ENCODE measurements at places on chromosomes 11 and 22.

DNA sequence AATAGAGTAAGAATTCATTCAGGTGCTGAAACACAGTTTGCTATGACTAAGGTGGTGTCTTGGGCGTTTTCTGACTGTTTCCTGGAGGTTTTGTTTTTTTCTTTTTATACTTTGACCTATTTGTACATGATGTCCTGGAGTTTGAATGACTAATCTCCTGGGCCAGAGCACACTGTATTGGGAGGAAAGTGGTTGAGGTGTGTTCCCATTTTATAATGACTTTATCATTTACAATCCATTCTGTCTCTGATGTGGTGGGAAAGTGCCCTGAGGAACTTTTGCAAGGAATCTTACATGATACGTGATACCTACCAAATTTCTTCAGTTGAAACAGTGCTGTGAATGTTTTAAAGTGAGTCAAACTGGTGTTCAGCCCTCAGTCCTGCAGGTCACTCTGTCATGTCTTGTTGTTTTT lies 80.8 kb downstream of the TNRC6B start:
- DNase-seq = no peak

GRCh38 chr11:125494561-125494960 lies 1.5 kb downstream of the FEZ1 start:
- DNase-seq = no peak

DNA sequence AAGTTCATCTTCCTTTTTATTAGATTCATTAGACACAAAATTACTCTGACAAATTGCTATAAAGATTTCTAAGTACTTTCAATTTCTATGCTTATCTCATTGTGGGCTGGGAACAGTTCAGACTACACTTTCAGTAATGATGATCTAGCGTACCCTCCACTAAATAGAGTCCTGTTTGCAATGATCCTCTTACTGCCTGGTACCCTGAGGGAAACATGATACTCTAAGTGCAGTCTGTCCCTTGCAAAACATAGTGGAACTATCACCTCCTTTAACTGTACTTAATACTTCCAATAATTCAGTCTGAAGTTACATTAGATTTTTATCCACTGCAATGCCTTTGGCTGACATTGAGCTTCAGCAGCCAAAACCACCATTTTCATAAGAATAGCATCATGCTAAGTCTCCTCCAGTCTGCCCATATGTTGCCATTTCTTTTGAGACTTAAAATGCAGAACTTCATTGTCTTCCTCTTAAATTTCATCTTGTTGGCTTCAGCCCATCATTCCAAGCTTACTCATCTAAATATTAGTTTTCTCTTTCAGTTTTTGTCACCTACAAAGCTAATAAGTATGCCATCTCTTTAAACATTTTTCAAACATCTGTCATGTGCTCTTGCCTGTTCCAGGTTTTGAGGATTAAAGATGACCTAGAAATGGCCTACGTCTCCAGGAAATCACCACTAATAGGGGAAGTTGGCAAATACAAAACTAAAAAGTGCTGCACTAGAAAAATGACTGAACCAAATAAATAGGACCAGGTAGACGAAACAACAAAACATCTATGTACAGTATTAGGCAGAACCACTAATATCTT lies 55.5 kb downstream of the PAK1 start:
- DNase-seq = no peak

GRCh38 chr11:47242596-47243192 lies 5.9 kb downstream of the ACP2 start:
- DNase-seq = no peak

GRCh38 chr11:87266751-87267150 lies 229.0 kb downstream of the TMEM135 start:
- DNase-seq = no peak

DNA sequence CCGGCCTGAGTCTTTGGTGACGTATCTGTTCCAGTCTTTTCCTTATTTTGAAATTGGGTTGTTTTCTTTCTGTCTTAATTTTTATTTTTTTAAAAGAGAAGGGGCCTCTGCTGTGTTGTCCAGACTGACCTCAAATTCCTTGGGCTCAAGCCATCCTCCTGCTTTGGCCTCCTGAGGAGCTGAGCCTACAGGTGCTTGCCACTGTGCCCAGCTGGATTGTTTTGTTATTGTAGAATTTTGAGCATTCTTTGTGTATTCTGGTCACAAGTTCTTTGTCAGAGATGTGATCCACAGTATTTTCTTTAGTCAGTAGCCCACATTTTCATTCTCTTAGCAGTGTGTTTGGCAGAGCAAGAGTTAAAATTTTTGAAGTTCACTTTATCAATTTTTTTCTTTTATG lies 100.1 kb downstream of the ATXN10 start:
- DNase-seq = no peak

DNA sequence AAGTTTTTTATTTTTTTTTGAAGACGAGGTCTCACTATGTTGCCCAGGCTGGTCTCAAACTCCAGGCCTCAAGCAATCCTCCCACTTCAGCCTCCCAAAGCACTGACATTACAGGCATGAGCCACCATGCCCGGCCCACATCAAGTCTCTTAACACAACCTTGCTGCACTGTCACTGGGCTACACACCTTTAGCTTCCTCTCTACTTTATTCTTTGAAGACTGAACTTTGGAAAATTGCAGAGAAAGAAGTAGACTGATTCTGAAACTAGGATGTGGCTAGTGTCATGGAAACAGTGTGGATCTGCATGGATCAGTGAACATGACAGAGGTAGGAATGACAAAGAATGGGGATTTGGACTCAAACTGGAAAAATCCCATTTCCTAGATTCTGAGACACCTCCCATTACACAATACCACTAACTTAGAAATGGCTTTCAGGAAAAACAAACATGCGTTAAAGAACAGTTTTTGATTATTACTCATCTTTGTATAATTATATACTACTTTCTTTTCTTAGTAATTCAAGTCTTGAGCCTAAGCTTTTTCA lies 99.6 kb upstream of the SPON1 start:
- no peak for DNase-seq

GRCh38 chr11:2102132-2102882 lies 36.9 kb downstream of the IGF2 start:
- DNase-seq = no peak

GRCh38 chr11:123161376-123162030 lies 33.5 kb downstream of the CLMP start:
- DNase-seq = no peak

DNA sequence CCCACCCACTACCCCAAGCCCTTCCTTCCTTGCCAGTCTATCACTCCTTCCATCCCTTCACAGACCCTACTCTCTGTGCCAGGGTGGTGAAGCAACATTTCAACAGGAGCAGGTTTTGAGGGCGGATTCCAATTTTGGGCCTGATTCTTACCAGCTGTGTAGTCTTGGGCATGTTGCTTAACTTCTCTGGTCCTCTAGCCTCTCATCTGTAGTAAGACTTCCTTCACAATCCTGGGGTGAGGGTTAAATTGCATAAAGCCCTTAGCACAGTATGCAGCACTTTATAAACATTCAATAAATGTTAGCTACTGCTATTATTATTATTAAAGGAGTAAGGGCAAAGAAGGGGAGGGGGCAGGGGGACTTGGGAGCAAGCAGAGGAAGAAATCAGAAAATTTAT lies 5.0 kb upstream of the RNF185 start:
- DNase-seq = no peak

DNA sequence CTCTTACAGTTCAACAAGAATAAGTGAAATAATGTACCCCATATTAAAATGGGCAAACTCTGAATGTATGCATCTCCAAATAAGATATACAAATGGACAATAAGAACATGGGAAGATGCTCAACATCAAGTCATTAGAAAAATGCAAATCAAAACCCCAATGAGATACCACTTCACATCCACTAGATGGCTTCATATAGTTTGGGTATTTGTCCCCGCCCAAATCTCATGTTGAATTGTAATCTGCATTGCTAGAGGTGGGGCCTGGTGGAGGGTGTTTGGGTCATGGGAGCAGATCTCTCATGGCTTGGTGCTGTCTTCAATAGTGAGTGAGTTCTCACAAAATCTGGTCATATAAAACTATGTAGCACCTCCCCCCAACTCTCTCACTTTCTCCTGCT lies 5.7 kb downstream of the MPZL2 start:
- DNase-seq = no peak

DNA sequence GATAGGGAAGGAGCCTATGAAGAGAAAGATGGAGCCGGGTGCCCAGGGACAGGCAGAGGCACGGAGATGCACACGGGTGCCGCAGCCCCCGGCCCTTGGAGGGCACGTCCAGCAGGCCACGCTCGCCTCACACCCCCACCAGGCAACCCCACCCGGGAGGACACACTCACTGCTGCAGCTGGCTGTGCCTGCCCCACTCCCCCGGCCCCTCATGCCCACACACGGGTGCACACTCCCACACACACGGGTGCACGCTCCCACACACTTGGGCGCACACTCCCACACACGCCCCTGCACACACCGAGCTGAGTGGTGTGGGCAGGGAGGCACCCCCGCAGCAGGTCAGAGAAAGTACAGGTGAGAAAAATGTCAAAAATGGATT lies 1.1 kb downstream of the MOB2 start:
- DNase-seq = no peak

DNA sequence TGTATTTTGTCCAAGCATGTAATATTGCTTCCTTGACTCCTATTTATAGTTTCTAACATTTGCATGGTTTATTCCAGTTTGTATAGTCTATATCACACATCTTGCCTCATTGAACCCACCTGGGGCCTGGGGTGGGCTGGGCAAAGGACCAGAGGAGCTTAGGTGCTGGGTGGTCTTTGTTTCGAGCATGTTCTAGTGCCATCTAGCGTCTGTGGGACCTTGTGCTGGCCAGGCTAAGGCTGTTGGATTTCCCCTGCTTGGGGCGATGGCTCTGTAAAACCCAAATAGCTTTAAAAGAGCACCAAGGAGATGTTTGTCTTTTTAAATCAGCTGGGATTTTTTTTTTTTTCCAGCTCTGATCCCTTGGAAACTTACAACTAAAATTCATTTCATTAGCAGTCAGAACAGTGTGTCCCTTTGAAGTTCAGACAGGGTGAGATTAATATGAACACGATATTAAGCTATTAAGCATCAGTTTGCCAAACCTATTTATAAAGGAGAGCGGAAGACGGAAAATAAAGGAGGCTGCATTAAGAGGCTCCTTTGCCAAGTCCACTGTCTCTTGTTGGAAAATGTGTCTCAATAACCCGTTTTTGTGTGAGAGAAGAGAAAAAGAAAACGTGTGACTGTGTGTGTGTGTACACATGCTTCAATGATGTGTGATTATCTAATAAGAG lies 157.4 kb downstream of the COMMD9 start:
- no peak for DNase-seq

- DNase-seq = no peak
These were observed 152.9 kb downstream of the ETS1 start for GRCh38 chr11:128434411-128434810.

DNA sequence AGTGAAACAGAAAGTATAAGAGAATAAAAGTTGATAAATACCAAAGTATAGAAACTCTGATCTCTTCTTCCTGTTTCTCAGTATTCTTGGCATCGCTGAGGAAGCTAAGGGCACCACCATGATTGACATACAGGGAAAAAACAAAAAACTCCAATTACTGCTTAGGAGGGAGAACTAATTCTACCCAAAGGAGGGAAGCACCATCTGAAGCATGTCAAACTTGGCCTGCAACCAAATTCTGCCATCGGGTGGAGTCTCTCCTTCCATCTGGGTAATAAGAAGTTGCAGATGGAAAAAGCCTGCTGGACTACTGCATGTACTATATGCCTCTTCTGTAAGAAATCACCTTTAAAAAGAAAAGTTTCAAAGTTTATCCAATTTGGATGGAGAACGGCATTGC lies 30.5 kb upstream of the PPP2R1B start:
- no peak for DNase-seq

DNA sequence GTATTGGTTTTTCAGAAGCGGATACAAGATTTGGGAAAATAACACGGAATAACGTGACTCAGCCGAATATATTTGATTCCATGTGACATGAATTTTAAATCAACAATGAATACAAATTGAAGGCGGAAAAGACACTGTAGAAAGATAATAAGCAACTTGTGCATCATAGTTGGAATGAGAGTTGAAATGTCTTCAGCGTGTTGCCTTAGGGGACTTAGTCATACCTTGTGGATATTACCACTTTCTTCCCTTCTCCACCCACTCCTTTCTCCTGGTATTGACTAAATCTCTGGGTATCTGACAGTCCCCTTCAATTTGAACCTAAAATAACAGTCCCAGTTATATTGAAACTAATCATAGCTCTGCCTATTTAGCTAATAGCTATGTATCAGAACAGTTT lies 2373.1 kb upstream of the RAG2 start:
- no peak for DNase-seq

- no peak for DNase-seq
These were observed 4.4 kb downstream of the MOGAT2 start for GRCh38 chr11:75721852-75722668.

- peak; percentile 62 for DNase-seq
These were observed 11.3 kb upstream of the MOGAT2 start for GRCh38 chr11:75706260-75706729.

GRCh38 chr11:104841185-104841584 lies 57.1 kb downstream of the CASP12 start:
- no peak for DNase-seq

GRCh38 chr11:73521621-73522020 lies 76.3 kb downstream of the FAM168A start:
- DNase-seq = no peak

- DNase-seq = no peak
These were observed 1.1 kb downstream of the SPINDOC start for GRCh38 chr11:63814383-63814736.

DNA sequence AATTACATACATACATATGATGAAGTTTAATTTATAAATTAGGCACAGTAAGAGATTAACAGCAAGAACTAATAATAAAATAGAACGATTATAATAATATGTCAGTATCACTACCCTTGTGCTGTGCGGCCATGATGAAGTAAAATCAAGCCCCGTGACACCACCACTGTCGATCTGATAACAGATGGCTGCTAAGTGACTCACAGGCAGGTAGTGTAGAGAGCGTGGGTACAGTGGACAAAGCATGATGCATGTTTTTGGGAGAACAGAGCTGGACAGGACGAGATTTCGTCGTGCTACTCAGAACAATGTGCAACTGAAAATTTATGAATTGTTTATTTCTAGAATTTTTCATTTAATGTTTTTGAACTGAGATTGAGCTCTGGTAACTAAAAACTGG lies 108.4 kb upstream of the TIMP3 start:
- no peak for DNase-seq
